GM10248 (cell line): ENCODE measurements at places on chromosomes 2 and 18.

DNA sequence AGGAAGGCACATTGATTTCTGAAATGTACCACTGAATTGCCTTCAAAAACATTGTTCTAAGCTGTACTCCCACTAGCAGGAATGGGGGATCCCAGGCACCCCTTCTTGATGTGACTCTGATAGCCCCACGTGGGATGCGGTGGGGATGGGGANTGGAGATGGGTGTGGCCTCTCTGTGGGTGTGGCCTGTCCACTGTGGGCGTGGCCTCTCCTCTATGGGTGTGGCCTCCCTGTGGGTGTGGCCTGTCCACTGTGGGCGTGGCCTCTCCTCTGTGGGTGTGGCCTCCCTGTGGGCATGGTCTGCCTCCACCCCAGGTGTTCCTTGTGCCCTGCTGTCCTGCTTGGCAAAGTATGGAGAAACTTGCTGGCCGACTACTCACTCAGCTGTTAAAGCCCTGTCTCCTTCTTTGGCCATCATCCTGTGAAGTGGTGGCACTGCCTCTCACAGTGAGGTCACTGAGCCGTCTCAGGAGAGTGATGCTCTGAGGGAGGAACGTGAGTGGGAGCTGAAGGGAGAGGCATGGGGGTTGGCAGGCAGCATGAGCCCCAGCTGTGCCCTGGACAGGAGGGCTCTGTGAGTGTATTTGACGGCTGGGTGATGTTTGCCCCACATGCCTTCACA, 6.7 kb upstream of the PARD6G start:
- DNase-seq, result no peak

DNA sequence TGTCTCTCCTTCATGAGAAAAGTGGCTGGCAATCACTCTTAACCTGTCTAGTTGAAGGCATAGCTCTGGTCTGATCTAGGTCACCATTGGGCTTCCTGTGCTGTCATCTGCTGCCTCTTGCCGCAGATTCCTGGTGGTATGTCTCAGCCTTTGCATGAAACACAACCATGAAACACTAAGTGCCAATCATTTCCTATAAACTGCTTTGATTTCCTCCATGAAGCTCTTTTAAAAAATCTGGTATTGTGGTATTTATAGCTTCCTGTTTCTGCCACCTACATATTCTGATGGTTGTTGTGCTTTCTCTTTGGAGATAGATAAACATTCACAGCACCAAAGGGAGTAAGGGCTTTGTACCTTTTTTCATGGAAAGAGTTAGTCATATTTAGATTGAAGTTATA, 120.0 kb upstream of the EPC2 start:
- DNase-seq, result no peak

GRCh38 chr2:109402980-109403840, 210.6 kb downstream of the SEPTIN10 start:
- no peak for DNase-seq

DNA sequence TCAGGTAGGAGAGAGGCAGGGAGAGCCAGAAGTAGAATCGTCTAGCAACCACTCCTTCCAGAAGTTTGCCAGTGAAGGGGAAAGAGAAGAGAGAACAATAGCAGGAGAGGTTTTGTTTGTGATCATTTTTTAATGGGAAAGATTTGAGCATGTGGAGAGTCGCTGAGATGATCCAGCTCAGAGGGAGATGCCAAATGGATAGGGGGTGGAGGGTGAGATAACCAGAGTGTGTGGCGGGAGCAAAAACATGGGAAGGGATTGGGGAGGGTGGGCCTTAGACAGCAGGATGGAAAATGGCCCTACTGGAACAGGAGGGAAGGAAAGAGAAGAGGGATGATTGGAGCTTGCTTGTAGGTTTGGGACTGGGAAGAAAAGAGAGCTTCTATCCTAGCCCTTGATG, 269.8 kb downstream of the GLI2 start:
- DNase-seq, result no peak

DNA sequence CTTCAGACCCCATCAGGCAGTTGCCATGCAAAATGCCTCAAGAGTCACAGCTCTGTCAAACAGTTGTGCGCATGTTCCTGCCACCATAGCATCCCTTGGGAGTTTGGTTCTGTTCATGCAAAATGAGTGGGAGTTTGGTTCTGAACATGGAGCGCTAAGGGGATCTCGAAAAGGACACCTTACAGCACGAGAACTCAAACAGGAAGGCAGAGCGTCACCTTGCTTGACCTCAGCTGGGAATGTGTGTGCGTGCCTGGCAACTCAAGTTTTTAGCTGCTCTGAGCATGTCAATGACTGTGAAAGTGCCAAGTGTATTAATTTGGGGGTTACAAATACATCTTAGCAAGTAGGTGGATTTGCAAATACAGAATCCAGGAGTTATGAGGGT, 16.6 kb downstream of the MALL start:
- no peak for DNase-seq

- DNase-seq, result no peak
Observed at GRCh38 chr2:71597756-71598155, 144.4 kb downstream of the DYSF start.

GRCh38 chr2:69013840-69014821, 1.2 kb downstream of the ANTXR1 start:
- no peak for DNase-seq
